Effector memory CD8-positive, alpha-beta T cell (primary cell): ENCODE measurements at places on chromosomes 1 and 21.

- no peak for DNase-seq
These were observed 24.0 kb downstream of the CDK18 start for GRCh38 chr1:205528446-205528886.

DNA sequence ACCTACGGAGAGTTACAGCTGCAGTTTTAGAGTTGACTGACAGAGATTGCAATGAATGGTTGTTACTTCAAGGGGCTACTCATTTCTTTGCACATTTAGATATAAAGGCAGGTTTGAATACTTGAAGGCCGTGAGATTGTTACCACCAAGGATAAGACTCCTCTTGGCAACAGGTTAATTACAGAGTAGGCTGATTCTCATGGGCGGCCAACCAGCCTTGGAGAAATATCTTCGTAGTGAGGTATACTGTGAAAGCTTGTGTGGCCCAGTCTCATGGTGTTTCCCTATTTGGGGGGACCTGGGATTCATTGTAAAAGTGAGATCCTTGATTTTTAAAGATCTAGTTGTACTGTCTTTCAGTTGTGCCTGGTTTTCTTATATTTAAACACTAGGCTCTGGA is 103.2 kb upstream of the OLFM3 start:
- DNase-seq = no peak

DNA sequence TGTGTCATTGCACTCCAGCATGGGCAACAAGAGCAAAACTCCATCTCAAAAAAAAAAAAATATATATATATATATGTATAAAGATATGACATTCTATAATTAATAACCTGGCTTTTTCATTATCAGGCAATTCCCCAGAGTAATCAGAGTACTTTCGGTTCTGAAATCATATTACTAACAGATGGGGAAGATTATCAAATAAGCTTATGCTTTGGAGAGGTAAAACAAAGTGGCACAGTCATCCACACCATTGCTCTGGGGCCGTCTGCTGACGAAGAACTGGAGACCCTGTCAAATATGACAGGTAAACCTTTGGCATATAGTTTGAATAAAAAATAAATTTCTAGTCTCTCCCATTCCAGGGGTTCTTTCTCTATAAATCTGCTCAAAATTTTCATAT is 58.5 kb upstream of the SH3GLB1 start:
- DNase-seq = no peak

- no peak for DNase-seq
These were observed 51.4 kb downstream of the EVA1C start for GRCh38 chr21:32463889-32464300.

DNA sequence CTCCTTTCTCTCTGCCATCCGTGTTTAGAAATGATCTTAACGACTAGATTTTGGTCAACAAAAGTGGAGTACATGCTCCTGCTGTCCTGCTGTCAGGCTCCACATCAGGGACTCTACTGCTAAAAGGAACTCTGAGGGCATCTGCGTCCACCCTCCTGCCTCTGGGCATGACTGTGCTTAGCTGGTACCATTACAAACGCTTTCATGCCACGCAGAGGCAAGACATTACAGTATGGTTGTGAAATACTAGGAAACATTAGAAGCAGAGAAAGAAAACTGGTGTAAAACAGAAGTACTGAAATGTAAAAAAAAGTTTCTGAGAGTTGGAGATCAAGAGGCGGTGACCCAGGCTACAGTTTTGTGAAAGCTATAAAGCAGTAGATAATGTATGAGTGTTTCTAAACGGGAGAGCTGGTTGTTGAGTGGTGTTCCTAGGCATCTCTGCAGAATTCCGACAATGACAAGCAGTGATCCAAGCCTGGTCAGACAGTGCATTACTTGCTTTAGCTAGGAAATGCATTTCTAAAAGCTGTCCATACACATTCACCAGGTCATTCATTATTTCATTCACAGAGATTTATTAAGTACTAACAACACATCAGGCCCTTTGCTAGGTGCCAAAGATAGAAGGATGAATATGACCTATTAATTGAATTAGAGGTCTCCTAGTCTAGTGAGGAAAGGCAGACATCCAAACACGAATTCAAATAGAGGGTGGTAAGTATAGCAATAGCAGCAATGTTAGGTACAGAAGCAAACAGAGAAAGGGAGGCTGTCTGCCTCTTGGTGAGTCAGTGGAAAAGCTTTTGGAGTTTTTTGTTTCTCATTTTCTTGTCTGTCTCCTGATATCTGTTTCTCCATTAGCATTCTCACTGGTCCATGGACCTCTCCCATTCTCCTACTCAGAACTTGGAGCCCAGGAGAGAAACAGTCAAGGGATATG is 401.9 kb downstream of the LMO4 start:
- no peak for DNase-seq

- no peak for DNase-seq
These were observed 33.7 kb downstream of the XCL2 start for GRCh38 chr1:168509875-168510791.

- no peak for DNase-seq
These were observed 56.5 kb downstream of the FOXO6 start for GRCh38 chr1:41417746-41418145.

- DNase-seq = no peak
These were observed 8.0 kb downstream of the SDHB start for GRCh38 chr1:17045634-17046333.

- DNase-seq = no peak
These were observed 14.2 kb downstream of the TRAF5 start for GRCh38 chr1:211340622-211341507.

DNA sequence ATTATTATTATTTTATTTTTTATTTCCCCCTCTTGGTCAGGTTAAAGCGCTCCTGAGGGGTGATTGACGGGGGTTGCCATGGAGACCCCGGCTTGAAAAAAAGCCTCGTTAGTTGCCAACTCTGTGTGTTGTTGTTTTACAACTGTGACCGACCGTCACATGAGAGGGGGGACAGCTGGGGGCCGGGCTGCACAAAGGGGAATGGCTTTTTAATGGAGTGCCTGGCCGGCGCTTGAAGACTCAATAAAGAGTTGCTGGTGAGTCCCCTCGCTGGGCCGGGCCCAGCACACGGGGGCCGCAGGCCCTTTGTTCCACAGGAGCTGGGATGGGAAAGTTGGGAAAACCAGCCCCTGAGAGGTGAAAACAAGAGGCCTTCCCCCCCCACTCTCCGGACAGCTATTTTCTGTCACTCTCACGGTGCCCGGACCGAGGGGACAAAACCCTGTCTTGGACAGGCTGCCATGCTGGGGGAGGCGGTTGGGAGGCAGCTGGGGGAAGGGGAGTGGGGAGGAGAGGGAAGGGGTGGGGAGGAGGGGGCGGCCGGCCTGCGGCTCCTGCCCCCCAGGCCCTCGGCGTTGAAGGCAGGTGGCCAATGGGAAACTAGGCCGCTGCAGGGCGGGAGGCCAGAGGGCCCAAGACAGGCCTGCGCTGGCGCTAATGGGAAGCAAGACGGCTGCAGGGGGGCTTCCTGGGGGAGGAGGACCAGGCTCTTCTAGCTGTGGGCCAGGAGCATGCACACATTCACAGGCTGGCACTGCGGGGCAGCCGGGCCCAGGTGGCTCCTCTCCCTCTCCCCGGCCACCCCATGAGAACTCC is 67.6 kb downstream of the CASZ1 start:
- no peak for DNase-seq

- peak; percentile 61 for DNase-seq
These were observed 4.2 kb downstream of the TFAP2E start for GRCh38 chr1:35577071-35577998.

GRCh38 chr1:53024117-53024516 is 37.9 kb upstream of the PODN start:
- DNase-seq = no peak

DNA sequence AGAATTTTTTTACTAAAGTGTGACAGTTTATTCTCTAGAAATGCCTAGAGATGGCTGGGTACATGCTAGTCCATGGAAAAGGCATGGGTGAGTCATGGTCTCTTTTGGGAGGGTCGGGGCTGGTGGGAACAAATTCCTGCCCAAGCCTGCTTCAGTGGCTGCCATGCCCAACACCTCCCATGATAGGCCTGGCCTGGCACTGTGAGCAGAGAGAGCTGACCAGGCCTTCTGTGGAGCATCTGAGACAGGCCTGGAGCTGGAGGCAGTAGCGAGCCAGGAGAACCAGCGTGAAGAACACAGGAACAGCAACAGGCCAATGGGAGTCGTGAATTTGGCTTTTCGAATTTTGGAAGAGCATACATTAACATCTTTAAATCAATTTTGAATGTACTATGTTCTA is 209.2 kb downstream of the SDCCAG8 start:
- DNase-seq = no peak

DNA sequence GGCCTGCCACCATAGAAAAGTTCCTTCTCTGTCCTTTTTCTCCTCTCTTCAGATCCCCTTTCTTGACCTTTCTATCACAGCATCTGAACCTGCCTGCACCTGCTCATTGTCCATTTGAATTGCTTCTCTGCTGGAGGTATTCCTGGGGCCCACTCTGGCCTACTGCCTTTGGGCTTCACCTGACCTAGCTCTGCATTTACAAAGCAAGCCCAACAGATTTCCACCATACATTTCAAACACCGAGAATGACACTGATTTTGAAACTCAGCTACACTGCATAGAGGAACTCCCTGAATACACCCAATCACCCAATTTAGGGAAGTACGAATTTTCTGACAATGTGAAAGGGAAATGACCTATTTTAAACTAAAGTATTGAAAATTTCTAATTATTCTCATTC is 284.5 kb upstream of the USP25 start:
- DNase-seq = no peak

- DNase-seq = peak; percentile 85
These were observed 57.3 kb downstream of the MAB21L3 start for GRCh38 chr1:116168277-116169032.

GRCh38 chr1:107362468-107363140 is 221.8 kb downstream of the NTNG1 start:
- no peak for DNase-seq

- DNase-seq = no peak
These were observed 81.8 kb upstream of the ERRFI1 start for GRCh38 chr1:8107897-8108296.

- DNase-seq = peak; percentile 42
These were observed 23.4 kb upstream of the RNF187 start for GRCh38 chr1:228463559-228464455.

DNA sequence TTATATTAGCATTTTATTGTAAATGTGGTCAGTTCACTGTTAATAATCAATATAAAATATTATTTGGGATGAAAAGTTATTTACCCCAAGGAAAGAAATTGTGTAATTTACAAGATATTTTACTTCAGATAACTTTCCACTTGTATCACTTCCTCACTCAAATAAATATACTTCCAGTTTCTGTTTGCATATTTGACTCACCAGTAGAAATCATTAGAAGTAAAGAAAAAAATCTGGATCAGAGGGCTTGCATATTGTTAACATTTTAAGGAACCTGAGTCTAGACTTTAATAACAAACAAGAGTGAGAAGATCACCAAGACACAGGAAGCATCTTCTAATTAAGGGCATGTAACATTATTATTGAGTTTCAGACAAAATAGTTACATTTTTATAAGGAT is 347 bp upstream of the KRTAP20-4 start:
- DNase-seq = no peak

DNA sequence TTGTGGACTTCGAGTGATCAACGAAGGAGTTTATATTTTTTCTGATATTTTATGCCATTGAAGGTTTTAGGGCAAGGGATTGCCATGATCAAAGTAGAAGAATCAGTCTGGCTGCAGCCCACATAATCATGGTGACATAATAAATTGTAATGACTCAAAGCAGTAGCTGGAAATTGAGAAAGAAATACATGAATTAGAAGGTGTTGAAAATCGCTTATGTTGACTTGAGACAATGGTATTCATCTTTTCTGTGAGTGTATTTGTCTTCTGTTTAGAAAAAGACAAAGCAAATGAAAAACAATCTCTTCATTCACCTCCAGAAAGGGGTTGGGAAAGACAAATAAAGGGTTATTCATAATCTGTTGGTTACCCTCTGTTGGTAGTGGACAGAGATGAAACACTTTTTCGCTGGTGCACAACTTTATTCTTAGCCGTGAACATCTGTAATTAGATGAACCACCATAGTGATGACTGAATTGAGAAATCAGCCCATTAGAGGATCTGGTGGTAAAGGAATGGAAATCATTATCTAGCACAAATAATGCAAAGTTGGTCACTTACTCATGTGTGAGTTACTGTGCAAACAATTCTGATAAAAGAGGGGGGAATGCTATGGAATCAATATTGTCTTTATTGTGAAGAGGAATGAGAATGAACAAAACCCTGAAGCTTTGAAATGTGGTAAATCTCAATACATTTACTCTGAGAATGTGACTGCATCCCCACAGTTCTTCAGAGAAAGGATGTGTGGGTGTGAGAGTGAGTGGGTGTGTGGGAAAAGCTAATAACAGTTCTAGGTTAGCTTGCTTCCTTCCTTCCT is 121.8 kb downstream of the NTNG1 start:
- DNase-seq = no peak

DNA sequence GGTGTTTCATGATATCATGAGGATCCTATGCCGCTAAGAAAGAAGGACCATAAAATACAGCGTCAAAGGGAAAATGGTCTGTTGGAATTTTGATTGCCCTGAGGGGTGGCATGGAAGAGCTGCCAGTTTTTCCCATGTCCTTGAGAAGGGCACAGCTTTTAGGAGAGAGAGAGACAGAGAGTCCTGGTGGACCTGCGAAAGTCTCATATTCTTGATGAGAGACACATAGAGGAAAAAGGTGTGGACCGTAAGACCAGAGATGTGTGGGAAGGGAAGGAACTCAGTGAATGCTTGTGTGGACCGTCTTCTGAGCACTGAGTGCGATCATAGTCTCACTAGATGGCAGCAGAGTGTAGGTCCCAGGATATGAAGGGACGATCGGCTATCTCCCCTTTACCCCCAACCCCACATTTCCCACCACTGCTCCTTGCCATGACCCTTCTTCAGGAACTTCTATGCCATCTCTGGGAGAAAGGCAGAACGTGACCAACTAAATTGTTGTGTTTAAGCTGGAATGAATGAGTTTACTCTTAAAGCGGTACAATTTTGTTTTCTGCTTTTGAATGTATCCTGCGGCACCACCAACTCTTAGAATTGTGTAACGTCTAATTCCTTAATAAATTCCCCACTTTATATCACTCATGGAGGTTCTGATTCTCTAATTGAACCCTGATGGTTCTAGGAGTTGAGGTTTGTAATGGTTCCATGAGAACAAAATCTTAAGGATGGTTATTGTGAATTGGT is 117.7 kb downstream of the CTH start:
- no peak for DNase-seq

DNA sequence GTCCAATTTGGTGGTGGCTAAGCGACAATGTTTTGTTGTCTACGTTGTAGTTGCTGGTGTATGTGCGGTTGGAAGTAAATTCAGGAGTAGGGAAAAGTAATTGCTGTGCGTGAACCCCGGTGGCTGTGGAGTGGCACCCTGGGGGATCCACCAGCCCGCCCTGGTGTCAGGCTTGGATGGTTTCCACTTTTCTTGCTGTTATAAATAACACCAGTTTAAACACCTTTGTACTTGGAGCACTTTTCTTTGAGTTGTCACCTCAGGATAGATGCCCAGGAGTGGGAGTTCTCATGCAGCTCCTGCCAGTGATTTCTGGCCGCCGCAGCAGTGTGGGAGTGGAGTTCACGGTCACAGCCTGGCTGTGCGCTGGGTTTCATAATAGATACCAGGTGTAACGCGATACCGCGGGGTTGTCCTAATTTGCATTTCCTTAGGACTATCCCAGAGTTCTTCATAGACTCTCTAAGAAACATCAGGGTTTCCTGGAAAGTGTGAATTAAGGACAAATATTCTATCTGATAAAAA is 12.8 kb upstream of the TMEM200B start:
- no peak for DNase-seq
